ENCODE measurements at places on chromosomes 11 and 22. TPM values are rescaled to one million over a fixed set of nuclear protein-coding genes. Genes with fewer than 3 reads are reported as not detected.

DNA sequence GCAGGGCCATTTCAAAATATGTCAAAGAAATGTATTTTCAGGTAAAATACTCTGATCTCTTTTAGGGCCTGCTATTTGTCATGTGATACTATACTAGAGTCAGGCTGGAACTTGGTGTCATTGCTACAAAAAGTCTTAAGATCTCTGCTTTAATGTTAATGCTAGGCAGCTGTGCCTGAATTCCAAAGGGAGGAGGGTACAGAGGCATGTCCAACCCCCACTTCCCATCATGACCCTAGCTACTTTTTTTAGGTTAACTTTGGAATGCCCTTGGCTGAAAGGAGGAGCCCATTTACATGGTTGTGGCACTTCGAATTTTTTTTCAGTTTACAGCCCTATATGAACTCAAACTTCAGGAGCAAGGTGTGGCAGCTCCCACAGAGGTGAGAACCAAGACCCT is 58.1 kb downstream of the OSBP2 start:
- H3K27ac ChIP-seq: no peak overlapping the region
- H3K4me1 ChIP-seq: no peaks in the 10 kb centered on the region
- no peaks in the 10 kb centered on the region for H3K36me3 ChIP-seq
- H3K27me3 ChIP-seq: no peaks in the 10 kb centered on the region
- no peak overlapping the region for H3K4me3 ChIP-seq

GRCh38 chr11:96361778-96362177 is 18.8 kb upstream of the MAML2 start:
- H3K36me3 ChIP-seq: peaks cover 6% of the 10 kb centered on the region
- H3K4me3 ChIP-seq: no peak overlapping the region
- H3K27me3 ChIP-seq: no peaks in the 10 kb centered on the region
- DNase-seq: no peak

DNA sequence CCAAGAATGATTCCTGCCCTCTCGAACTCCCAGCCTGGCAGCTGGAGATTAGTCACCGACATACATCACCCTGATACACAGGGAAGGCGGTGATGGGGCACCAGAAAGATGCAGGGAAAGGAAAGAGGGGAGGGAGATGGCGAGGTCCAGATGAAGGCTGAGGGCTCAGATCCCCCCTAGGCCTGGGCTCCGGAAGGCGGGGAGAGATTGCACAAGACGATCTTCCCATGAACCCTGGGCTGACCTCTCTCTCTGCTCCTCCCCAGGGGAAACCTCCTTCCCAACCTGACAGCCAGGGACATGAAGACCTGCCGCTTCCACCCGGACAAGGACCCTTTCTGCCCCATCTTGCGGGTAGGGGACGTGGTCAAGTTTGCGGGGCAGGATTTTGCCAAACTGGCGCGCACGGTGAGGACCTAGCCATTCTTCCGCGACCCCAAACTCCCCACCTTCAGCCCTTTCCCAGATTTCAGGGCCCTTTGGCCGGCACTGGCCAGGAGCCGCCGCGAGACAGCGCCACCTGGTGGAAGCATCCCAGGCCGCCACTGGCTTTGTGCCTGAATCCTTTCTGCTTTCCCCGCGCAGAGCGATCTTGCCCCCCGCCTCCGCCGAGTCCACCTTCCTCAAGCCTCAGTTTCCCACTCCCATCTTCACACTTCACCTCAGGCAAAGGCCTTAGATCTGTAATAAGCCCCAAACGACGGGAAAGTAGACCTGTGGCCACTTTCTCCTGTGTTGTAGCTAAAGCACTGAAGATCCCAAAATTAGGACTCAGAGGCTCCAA is 11.5 kb downstream of the P2RX3 start:
- peak; percentile 19 for DNase-seq
- H3K4me1 ChIP-seq: no peaks in the 10 kb centered on the region
- no peak overlapping the region for H3K4me3 ChIP-seq
- H3K27me3 ChIP-seq: peaks cover 5% of the 10 kb centered on the region
- no peaks in the 10 kb centered on the region for H3K36me3 ChIP-seq
- H3K27ac ChIP-seq: no peak overlapping the region

- no peak for DNase-seq
- no peak overlapping the region for H3K27ac ChIP-seq
- no peak overlapping the region for H3K4me3 ChIP-seq
- H3K4me1 ChIP-seq: no peaks in the 10 kb centered on the region
- peaks cover 8% of the 10 kb centered on the region for H3K36me3 ChIP-seq
Observed at GRCh38 chr11:76513654-76514034, 68.8 kb downstream of the EMSY start.

- H3K27me3 ChIP-seq: peaks cover 16% of the 10 kb centered on the region
- H3K27ac ChIP-seq: no peak overlapping the region
- H3K36me3 ChIP-seq: no peaks in the 10 kb centered on the region
- H3K4me3 ChIP-seq: no peak overlapping the region
Observed at GRCh38 chr11:31986201-31986889, 104.5 kb upstream of the RCN1 start.

DNA sequence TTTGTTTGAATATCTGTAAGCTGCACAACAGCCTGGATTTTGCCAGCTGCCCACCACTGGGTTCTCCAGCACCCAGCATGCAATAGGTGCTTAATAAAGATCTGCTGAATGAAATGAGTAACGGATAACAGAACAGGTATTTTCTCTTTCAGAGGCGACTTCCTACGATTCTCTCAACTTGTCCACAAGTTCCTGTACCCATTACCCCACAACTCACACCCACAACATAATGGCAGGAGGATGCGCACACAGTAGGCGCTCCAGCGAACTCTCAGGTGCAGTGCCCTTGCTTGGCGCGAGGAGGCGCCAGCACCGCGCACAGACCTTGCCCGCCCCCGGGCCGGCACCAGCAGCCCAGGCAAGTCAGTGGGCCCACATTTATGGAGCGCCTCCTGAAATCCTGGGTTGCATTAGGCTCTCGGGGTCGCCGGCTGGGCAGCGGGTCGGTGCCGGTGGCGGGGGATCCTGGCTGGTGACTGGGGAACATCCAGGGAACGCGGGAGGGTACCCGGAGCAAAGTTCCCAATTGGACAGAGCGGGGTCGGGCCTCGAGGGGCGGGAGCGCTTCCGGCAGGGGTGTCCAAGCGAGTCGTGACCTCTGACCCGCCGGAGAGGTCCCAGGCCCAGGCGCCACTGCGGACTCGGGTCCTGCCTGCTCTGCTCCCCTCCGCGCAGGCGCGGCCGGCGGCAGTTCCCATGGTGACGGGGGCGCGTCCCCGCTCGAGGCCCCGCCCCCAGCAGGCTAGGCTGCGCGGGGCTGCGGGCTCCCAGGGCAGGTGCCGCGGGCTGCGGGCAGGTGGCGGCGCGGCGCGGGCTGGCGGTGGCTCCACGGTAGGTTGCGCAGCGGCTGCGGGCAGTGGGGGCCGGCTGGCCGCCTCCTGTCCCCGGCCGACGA is at the start of gene KIAA1671:
Gene KIAA1671, plus strand, starts transcription at position 775 of the 895 bp plus-strand sequence. CDS start 75,284 bp downstream, outside the sequence.
- no peaks in the 10 kb centered on the region for H3K36me3 ChIP-seq
- H3K27me3 ChIP-seq: peaks cover 56% of the 10 kb centered on the region
- DNase-seq: no peak
- peaks cover 7% of the 10 kb centered on the region for H3K4me1 ChIP-seq
- peak within 1 kb of the TSS; percentile 45 for H3K4me3 ChIP-seq

DNA sequence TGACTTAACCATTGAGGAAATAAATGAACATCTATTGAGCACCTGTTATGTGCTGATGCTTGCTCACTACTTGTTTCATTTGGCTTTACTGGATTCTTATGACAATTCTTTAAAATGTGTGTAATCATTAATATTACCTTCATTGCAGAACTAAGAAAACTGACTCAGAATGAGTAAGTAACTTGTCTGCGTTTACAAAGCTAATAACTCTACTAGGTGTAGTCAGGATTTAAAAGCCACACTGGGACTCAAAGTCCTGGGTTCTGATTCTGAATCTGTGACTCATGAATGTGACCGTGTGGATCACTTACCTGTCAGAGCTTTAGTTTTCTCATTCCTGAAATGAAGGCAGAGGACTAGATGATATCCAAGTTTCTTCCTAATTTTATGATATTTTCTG is 23.4 kb upstream of the KIRREL3 start:
- no peaks in the 10 kb centered on the region for H3K27me3 ChIP-seq
- H3K4me1 ChIP-seq: no peaks in the 10 kb centered on the region
- no peak overlapping the region for H3K4me3 ChIP-seq
- no peaks in the 10 kb centered on the region for H3K36me3 ChIP-seq
- H3K27ac ChIP-seq: no peak overlapping the region

- no peak overlapping the region for H3K27ac ChIP-seq
- H3K4me3 ChIP-seq: no peak overlapping the region
- H3K4me1 ChIP-seq: peaks cover 15% of the 10 kb centered on the region
- no peak for DNase-seq
Observed at GRCh38 chr22:49726701-49727101, 101.0 kb downstream of the BRD1 start.

DNA sequence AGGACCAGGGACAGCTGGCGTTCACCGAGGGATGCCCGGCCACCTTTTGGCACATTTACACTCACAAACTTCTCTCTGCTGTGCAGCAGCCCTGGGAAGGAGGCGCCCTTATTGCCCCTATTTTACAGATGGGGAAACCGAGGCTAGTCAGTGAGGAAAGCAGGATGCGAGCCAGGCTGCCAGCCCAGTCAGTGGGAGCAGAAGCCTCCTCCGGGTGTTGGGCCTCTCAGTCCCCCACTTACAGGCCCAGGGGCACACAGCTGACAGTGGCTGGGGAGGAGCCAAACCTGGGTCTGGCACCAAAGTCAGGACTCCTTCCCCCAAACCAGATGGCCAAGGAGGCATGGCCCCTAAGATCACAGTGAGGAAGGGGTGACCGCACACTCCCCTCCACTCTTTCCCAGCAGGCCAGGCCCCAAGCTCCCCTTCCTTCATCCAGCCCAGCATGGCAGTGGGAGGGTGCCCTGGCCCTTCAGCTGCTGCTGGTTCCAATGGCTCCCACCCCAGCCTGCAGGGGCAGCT is 121.4 kb upstream of the ANO1 start:
- no peaks in the 10 kb centered on the region for H3K4me1 ChIP-seq
- no peak for DNase-seq
- H3K4me3 ChIP-seq: no peak overlapping the region
- H3K36me3 ChIP-seq: no peaks in the 10 kb centered on the region

DNA sequence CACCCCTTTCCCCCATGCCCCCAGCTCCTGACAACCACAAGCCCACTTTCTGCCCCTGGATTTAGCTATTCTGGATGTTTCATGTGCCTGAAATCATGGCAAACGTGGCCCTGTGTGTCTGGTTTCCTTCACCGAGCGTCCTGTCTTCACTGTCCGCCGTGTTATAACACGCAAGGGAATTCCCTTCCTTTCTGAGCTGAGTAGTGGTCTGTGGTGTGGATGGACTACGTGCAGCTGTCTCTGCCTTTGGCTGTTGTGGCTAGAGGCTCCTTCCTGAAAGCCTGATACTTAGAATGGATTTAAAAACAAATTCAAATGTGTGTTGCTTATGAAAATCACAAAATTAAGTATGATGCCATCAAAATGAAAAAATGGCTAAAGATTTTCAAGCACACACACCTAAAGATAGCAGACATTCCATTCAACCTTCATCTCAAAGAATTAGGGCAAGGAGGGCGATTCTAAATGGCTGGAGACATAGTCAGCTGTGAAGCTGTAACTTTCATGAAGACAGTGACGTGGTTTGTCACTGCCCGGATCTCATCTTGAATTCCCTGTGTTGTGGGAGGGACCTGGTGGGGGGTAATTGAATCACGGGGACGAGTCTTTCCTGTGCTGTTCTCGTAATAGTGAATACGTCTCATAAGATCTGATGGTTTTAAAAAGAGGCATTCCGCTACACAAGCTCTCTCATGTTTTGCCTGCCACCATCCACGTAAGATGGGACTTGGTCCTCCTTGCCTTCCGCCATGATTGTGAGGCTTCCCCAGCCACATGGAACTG is 30.5 kb downstream of the KCNQ1 start:
- no peaks in the 10 kb centered on the region for H3K4me1 ChIP-seq
- H3K36me3 ChIP-seq: no peaks in the 10 kb centered on the region
- DNase-seq: no peak
- no peak overlapping the region for H3K4me3 ChIP-seq
- H3K27ac ChIP-seq: no peak overlapping the region

- no peak overlapping the region for H3K27ac ChIP-seq
- H3K4me3 ChIP-seq: no peak overlapping the region
Observed at GRCh38 chr11:114447444-114447843, 8.2 kb downstream of the REXO2 start.

DNA sequence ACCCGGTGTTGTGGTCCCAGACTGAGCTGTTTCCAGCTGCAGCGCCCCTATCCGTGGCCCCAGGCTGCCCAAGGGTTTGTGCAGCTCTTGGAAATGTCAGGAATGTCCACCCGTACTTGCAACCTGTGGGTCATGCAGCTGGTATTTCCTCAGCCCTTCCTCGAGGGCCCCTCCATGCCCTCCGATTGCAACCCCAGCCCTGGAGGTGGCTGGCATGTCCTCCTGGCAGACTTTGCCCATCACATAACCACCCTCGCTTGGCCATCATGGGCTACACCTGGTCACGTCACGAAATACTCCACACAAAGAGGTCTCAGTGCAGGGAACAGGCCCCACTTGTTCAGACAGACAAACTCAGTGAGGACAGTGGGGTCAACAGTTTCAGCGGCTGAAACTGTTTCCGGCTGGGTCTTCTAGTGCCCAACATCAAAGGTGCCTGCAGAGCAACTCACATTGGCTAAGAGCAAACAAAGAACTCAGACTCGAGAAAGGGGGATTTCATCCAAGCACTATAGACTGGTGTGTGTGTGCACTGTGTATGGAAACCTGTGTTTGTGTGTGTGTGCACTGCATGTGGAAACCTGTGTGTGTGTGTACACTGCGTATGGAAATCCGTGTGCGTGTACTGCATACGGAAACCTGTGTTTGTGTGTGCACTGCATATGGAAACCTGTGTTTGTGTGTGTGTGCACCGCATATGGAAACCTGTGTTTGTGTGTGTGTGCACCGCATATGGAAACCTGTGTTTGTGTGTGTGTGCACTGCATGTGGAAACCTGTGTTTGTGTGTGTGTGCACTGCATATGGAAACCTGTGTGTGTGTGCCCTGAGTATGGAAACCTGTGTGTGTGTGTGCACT is 72.8 kb upstream of the CCND1 start:
- H3K27ac ChIP-seq: no peak overlapping the region
- H3K4me1 ChIP-seq: no peaks in the 10 kb centered on the region
- H3K27me3 ChIP-seq: no peaks in the 10 kb centered on the region

GRCh38 chr22:43036282-43036829 is 21.4 kb upstream of the PACSIN2 start:
- H3K27ac ChIP-seq: no peak overlapping the region
- no peaks in the 10 kb centered on the region for H3K27me3 ChIP-seq
- no peaks in the 10 kb centered on the region for H3K4me1 ChIP-seq
- H3K4me3 ChIP-seq: no peak overlapping the region
- no peak for DNase-seq

ADM2 gene
- 1.4 TPM for polyA plus RNA-seq

KCNJ11 gene
- polyA plus RNA-seq: 0.32 TPM

CELF1 gene
- 41.1 TPM for polyA plus RNA-seq

ESAM gene
- polyA plus RNA-seq: 21.7 TPM

RAB39A gene
- polyA plus RNA-seq: 0.66 TPM

TRIM6 gene
- 2.9 TPM for polyA plus RNA-seq

SCARF2 gene
- polyA plus RNA-seq: 1.3 TPM

RIMBP3C gene
- 0.34 TPM for polyA plus RNA-seq

UVRAG gene
- 21.8 TPM for polyA plus RNA-seq

BCO2 gene
- polyA plus RNA-seq: 5.5 TPM

RAB36 gene
- polyA plus RNA-seq: 0.46 TPM

ACTN3 gene
- 0.05 TPM for polyA plus RNA-seq

OR4A16 gene
- 0.07 TPM for polyA plus RNA-seq
